Right lobe of liver (tissue), 6 donors: ENCODE measurements at places on chromosomes 12 and 14. TPM values are rescaled to one million over a fixed set of nuclear protein-coding genes. Genes with fewer than 3 reads are reported as not detected.

Gene AKAP6
- total RNA-seq, result 1.7 TPM

Gene PLEKHD1
- total RNA-seq, result not detected

Gene SLC41A2
- total RNA-seq, result 115 TPM

Gene MMP14
- 26.0 TPM for total RNA-seq

Gene RTN1
- total RNA-seq, result 1.9 TPM

Gene SLC38A4
- 604 TPM for total RNA-seq

Gene BTG1
- 46.4 TPM for total RNA-seq

Gene ABCC9
- total RNA-seq, result 40.4 TPM

Gene GUCY2C
- total RNA-seq, result not detected

Gene KRT77
- total RNA-seq, result not detected

Gene GLIPR1L2
- 0.31 TPM for total RNA-seq

Gene VRK1
- total RNA-seq, result 3.6 TPM

Gene SPX
- total RNA-seq, result 0.24 TPM

Gene KRT8
- total RNA-seq, result 615 TPM

Gene ACOT6
- total RNA-seq, result 0.49 TPM

Gene TAS2R9
- total RNA-seq, result not detected

Gene B4GALNT3
- total RNA-seq, result 0.50 TPM

Gene NELL2
- not detected for total RNA-seq

Gene KRT85
- not detected for total RNA-seq

Gene KLRC2
- 0.31 TPM for total RNA-seq

Gene RNASE2
- 0.81 TPM for total RNA-seq

Gene GATC
- total RNA-seq, result 13.4 TPM

Gene LRRC9
- not detected for total RNA-seq

Gene CPM
- 42.7 TPM for total RNA-seq

Gene FOXA1
- 32.9 TPM for total RNA-seq
